ENCODE measurements at places on chromosomes 3 and 15.

- no peak for DNase-seq
Observed at GRCh38 chr3:172102883-172103310, 63.5 kb downstream of the FNDC3B start.

- DNase-seq: no peak
Observed at GRCh38 chr3:94092086-94092485, 29.2 kb downstream of the NSUN3 start.

DNA sequence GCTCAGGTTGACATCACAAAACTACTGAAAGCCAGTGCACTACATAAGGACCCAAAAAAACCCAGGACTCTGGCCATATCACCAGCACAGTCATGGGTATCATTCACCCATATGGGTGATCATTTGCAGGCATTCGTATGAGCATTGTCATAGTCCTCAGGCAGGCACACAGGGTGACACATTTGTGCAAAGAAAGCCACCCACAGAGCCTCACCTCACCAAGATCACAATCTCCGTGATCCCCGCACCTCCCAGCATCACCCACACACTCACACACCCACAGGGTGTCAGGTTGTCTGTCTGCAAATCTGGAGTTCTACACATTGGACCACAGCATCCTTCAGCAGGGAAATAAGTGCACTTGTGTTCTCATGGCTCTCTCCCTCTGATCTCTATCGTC, 166.0 kb upstream of the LPP start:
- DNase-seq: no peak

DNA sequence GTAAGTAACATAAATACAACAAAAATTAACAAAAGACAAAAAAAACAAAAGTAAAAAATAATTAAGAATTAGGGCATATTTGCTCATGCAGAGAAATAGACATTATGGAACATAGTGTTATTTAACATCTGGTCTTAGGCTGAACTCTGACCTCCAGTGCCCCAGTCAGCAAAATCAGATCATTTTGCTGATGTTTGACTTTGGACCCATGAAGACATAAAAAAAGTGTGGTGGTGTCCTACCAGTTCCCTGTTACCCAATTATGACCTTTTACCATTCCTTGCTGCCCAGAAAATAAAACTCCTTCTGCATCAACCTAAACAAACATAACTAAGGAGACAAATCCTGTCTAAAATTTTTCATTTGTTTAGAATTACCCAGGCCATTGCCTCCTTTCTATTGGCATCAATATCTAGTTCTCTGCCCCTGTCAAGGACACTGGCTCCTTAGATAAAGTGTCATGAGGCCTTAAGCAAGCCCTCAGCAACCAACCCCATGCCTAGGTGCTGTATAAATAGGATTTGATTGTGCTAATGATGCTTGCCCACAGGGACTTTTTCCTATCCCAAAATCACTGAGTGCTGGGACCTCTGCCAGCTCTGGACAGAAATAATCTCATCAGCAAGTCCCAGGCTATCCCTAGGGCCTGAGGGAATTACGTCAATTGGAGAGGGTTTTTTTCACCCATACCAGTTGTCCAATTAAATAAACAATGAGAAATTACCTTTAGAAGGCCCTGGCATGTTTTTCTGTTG, 334.5 kb upstream of the UMPS start:
- DNase-seq: no peak

DNA sequence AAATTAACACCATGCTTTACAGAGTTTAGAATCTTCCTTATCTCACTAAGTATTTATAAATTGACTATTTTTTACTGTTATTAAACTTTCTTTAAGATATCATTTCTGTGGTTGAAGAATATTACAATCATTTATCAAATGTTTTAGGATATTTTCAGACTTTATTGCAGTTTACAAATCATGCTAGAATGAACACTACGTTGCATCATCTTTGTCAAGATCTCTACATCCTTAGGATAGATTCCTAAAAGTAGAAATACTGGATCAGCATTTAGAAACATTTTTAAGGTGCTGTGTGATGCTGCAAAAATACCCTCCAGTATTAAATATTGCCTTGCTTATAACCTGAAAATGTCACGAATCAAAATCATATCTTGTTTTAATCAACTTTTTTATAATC, 2.5 kb upstream of the PLD1 start:
- no peak for DNase-seq

- DNase-seq: no peak
Observed at GRCh38 chr3:29582273-29582672, 301.4 kb downstream of the RBMS3 start.

- DNase-seq: no peak
Observed at GRCh38 chr3:192919901-192920300, 2.2 kb upstream of the MB21D2 start.

Measured in GM23338 (cell line).